ENCODE measurements at places on chromosomes 2 and 18. TPM values are rescaled to one million over a fixed set of nuclear protein-coding genes. Genes with fewer than 3 reads are reported as not detected.

LBH gene
- total RNA-seq: 89.6 TPM

CELF4 gene
- not detected for total RNA-seq

NEU2 gene
- not detected for total RNA-seq

- no peak for DNase-seq
Measured at GRCh38 chr2:238985041-238985729, 137.3 kb downstream of the TWIST2 start.

DNA sequence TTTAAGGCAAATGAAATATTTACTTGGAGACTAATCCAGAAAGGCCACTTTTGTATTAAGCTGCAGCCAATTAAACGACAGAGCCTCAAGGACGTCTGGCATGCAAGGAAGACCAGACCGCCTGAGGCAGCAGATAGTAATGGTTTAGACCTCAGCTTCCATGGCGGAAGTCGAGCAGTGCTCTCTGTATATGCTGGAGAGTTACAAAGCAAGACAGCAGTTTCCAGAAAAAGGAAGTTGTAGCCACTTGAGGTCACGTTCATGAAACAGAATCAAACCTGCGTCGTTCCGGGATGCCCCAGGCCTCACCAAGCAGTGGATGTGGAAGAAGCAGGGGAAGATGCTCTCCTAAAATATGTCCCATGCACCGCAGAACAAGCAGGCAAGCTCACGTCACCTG is 142.0 kb downstream of the PTGR3 start:
- DNase-seq: no peak

GRCh38 chr2:163800951-163801381 is 65.2 kb upstream of the FIGN start:
- DNase-seq: no peak

GRCh38 chr18:45343365-45343764 is 271.9 kb upstream of the SLC14A2 start:
- no peak for DNase-seq

GRCh38 chr18:77129150-77129551 is 3.4 kb downstream of the MBP start:
- DNase-seq: no peak

DNA sequence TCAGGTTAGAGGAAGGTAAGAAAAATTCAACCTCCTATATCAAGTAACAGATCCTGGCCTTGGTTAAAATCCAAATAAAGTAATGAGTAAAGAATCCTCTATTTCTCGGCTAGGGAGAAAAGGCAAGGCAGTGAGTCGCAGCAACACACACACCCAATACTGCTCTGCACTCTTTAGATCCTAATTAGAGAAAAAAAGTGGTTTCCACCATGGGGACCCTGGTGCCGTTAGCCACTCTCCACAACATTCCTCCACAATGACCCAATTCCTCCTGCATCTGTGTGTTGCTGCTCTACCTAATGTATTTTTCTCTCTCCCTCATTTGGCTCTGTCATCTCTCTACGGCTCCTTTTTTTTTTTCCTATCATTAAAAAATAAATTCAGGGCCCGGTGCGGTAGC is 462.7 kb downstream of the METTL4 start:
- DNase-seq: no peak

- no peak for DNase-seq
Measured at GRCh38 chr2:204754898-204755297, 209.6 kb downstream of the PARD3B start.

CLIP4 gene
- 19.5 TPM for total RNA-seq

GBX2 gene
- not detected for total RNA-seq

GRCh38 chr2:74887960-74888700 is 54.2 kb downstream of the HK2 start:
- DNase-seq: no peak

ZNF892 gene
- total RNA-seq: 3.2 TPM

CHRND gene
- not detected for total RNA-seq

GRCh38 chr2:23294238-23294637 is 90.7 kb upstream of the KLHL29 start:
- DNase-seq: no peak

- DNase-seq: no peak
Measured at GRCh38 chr18:47847635-47848034, 82.8 kb downstream of the SMAD2 start.

DNA sequence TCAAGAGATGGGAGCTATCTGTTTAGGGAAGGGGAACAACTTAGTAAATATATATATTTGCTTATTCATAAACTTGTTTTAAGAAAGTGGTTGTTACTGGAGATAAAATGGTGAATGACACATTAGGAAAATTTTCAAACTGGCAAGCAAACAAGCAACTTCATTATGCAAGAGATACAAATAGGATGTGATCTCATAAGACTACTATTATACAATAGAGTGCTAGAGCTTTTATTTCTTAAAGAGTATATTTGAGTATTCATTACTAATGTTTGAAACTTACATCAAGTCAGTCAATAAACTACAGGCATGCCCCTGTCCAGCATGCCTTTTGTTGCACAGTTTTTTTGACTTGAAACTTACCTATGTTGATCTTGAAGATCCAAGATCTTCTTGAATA is 355.2 kb upstream of the KCNJ3 start:
- DNase-seq: no peak

- DNase-seq: no peak
Measured at GRCh38 chr2:47250586-47251403, 95.7 kb upstream of the STPG4 start.

DNA sequence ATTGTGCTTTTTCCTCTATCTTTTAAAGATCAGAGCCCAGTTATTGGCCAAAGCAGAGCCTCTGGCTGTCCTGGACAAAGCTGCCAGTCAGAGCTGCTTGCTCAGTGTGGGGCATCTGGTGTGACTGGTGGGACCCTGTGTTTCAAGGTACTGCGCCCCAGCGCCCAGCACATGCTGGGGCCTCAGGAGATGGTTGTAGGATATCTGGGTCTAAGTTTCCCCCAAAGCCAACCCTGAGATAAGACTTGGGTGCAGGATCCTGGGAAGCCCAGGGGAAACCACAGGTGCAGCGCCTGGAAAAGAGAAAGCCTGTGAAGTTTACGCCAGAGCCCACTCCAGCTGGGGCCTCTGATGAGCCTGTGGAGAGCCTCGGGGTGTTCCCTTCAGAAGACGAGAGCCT is 117.7 kb downstream of the RPIA start:
- DNase-seq: no peak

UGT1A5 gene
- not detected for total RNA-seq

ZEB2 gene
- total RNA-seq: 7.0 TPM

DNA sequence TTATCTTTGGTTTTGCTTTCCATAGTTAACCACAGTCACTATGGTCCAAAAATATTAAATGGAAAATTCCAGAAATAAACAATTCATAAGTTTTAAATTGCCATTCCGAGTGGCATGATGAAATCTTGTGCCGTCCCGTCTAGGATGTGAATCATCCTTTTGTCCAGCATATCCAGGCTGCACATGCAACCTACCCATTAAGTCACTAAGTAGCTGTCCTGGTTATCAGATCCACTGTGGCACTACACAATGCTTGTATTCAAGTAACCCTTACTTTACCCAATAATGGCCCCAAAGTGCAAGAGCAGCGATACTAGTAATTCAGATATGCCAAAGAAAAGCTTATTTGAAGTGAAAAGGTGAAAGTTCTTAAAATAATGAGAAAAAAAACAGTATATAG is 10.7 kb downstream of the USP34 start:
- no peak for DNase-seq

NT5DC4 gene
- total RNA-seq: not detected

- peak; percentile 52 for DNase-seq
Measured at GRCh38 chr18:13175754-13176210, 42.8 kb upstream of the LDLRAD4 start.

GRCh38 chr18:11871501-11871900 is 20.3 kb downstream of the CHMP1B start:
- no peak for DNase-seq

- no peak for DNase-seq
Measured at GRCh38 chr2:76247006-76247405, 536.3 kb upstream of the GCFC2 start.
